ENCODE measurements at places on chromosomes 7 and 10.

- no peak for DNase-seq
Observed at GRCh38 chr10:83176901-83177300, 962.4 kb upstream of the GHITM start.

- no peak for DNase-seq
Observed at GRCh38 chr7:111301891-111302290, 211.0 kb downstream of the LRRN3 start.

- DNase-seq = peak; percentile 61
Observed at GRCh38 chr10:3043512-3044368, 23.6 kb upstream of the PFKP start.

DNA sequence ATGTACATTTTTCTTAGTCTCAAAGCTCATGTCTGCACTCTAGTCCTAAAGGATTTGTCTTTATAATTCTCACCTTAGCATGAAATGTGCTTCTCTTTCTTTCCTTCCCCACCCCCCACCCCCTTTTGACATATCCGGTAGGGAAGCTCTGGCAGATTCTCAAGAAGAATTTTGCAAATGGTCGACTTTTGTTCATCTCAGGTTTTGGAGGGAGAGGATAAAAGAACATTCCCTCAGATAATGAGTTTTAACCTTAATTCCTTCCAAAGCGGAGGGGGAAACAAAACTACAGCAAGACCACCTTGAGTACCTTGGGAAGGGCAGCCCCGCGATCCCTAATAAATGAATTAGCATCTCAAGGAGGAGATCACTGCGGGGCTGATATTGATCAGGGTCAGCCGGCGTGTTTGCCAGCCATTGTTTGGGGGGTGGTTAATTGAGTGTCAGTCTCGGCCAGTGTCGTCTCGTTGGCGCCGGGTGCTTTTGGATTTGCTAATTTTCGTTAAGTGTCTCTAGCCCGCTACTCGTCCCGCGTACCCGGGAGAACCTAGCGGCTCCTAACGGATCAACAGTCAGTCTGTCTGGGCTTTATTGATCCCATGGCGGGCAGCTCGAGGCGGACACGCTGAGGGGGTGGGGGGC, 874 bp upstream of the BAMBI start:
- no peak for DNase-seq

GRCh38 chr10:2861632-2862210, 205.6 kb upstream of the PFKP start:
- no peak for DNase-seq

GRCh38 chr7:37287131-37287855, 161.4 kb downstream of the ELMO1 start:
- no peak for DNase-seq

DNA sequence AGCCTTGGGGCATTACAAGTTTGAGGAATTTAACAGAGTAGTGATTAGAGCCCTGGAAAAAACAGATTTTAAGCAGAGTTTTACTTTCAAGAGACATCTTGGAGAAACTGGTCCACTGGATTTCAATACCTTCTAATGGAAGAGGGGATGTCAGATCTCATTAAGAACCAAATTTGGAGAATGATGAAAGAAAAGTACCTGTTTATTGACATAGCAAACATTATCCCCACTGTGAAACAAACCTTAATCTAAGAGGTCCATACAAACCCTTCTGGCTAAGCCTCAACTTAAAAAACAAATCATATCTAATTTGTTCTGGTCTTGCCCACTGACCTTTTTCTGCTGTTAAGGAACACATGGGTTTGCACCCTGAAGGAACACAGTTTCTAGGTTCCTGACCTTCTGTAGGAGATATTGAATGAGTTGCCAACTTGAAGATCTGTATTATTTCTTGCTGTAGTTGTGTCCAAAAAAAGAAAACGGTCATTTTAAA, 53.5 kb downstream of the LAMB1 start:
- DNase-seq = no peak

DNA sequence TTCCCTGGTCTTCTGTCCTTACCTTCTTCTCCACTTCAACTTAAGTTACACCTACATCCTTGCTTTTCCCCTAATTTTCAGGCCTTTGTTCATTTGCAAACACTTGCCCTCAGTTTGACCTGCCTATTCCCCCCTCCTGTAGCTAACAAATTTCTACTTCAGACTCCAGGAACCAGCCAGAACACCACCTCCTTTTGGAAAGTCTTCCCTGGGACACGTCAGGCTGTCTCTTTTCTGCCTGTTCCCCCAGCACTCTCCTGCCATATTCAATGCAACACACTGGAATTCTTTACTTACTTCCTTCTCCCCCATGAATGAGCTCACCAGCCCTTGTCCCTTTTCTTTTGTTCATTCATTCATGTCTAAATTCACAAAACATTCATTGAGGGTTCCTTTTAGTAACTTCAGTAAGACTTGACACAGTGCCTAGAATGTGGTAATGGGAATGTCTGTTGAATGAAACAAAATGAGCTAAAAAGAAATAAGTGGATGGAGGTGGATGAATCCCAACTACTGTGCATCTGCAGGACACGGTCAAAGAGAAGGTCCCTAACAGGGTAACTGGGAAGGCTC, 478.0 kb downstream of the KCNMA1 start:
- no peak for DNase-seq

DNA sequence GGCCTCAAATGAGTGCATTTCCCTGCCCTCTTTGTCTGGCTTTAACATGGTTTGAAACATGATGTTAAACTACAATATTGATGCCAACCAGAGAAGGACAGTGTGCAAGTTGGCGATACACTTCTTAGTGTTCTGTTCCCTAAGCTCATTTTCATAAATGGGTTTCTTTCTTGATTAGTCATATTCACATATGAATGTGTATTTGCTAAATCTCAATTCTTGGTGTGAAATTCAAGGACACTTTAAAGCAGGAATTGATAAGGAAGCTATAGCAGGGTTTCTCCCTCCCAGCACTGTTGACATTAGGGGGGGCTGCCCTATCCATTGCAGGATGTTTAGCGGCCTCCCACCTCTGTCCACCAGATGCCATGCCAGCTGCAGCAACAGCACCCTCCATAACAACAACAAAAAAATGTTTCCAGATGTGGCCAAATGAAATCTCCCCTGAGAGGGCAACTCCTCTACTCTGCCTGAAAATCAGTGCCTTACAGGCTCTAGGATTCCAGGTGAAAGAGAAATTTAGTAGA, 13.1 kb downstream of the CCNY start:
- DNase-seq = no peak

- no peak for DNase-seq
Observed at GRCh38 chr10:47036771-47037170, 125.5 kb downstream of the PTPN20 start.

DNA sequence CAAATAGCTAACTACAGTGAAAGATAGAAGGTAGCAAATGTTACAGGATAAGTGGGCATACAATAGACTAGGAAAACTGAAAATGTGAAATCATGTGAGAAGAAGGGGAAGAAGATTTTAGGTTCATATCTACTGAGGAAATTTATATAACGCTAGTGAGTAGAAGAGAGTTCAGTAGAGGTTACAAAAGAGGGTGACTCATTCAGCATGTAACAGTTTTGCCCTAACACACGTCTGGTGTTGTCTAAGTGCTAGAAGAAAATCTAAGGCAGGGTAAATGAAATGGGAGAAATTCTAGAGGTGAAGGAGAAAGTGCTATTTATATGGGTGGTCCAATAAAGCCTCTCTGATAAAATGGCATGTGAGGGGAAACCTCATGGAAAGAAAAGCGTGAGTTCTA, 731.4 kb upstream of the POT1 start:
- DNase-seq = no peak

GRCh38 chr7:77627309-77627676, 69.0 kb upstream of the RSBN1L start:
- peak; percentile 63 for DNase-seq

DNA sequence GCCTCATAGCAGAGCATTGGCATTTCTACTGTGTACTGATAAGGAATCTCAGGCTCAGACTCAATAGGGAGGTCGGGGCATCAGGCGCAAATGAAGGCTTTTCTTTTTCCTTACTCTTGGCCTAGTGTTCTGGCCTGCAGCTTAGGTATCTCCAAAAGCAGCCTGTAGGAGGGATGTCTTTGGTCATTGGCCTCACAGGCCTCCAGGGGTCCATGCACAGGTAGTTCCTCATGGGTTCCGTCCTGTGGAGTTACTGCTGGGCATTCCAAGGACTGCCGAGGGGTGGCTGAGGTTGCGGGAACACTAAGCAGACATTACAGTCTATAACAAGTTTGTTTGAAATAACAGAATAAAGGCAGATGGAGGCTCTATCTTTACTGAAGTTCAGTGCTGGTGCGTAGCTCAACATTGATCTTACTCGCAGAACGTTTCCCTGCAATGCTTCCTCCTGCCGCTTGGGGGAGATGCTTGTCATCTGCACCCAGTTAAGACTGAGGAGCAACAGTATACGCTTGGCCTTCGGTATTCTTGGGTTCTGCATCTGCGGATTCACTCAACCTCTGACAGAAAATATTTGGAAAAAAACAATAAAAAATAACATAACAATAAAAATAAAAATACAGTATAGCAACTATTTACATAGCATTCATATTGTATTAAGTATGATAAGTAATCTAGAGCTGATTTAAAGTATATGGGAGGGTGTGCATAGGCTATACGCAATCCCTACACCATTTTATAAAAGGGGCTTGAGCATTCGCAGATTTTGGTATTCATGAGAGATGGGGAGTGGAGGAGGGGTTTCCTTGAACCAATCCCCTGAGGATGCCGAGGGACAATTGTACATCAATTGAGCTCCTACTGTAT, 58.9 kb downstream of the SH2D4B start:
- DNase-seq = peak; percentile 25

- no peak for DNase-seq
Observed at GRCh38 chr10:18202680-18203460, 62.6 kb downstream of the CACNB2 start.

- DNase-seq = peak; percentile 43
Observed at GRCh38 chr7:69399401-69399800, 198.9 kb upstream of the AUTS2 start.

Measured in SW480 (cell line).